PC-3 (cell line): ENCODE measurements at places on chromosomes 2 and 18. TPM values are rescaled to one million over a fixed set of nuclear protein-coding genes. Genes with fewer than 3 reads are reported as not detected.

CAPN14 gene
- 0.35 TPM in 1 of 2 replicates, not detected in the other for total RNA-seq

ARID5A gene
- 6.1 and 8.2 TPM in 2 replicates for total RNA-seq

CYP27C1 gene
- total RNA-seq = 0.36 and 1.2 TPM in 2 replicates

TUBA3D gene
- total RNA-seq = not detected in 2 replicates

ALPI gene
- total RNA-seq = not detected in 2 replicates

SATB2 gene
- total RNA-seq = 3.0 and 5.1 TPM in 2 replicates

RNF149 gene
- 47.3 and 68.0 TPM in 2 replicates for total RNA-seq

ZNF512 gene
- not detected in 2 replicates for total RNA-seq

NAT8 gene
- total RNA-seq = not detected in 2 replicates

SLC4A3 gene
- 11.6 and 14.3 TPM in 2 replicates for total RNA-seq

GPR39 gene
- total RNA-seq = 34.8 and 43.2 TPM in 2 replicates

CPLX4 gene
- total RNA-seq = not detected in 2 replicates

ZSWIM2 gene
- not detected in 2 replicates for total RNA-seq

CDCA7 gene
- total RNA-seq = 29.3 and 36.4 TPM in 2 replicates

DNA sequence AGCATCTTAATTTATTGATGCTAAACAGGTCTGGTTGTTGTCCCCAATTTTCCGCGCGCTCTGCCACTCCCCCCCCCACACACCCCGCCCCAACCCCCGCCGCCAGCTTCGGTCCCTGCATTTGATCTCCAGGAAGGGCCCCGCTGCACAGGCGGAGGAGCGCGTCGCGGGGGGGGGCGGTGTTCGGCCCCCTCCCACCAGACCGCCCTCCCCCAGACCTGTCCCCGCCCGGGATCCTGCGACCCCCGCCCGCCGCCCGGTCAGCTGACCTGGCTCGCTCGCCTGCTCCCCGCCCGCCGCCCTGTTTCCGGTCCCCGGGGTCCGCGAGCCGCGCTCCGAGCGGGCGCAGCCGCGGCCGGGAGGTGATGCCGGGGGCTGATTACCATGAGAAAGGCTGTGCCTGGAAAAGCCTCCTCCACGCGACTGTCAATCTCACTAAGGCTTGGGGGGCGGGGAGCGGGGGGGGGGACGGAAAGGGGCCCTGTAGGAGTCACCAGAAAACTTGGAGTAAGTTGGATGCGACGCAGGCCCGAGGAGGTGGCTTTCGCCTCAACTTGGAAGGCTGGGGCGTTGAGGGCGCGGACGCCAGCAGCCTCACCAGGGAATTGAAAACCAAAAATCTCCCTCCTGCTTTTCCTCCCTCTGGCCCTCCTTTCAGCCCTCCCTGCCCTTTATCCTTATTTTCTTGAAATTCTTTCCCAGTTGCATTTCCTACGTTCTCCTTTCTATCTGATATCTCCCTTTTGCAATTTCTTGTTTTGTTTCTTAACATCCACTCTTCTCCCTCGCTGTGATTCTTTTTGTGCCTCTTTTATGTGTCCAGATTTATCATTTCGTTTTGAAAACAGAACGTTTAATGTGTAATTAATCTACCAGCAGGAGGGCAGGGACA is 4.4 kb upstream of the ZEB2 start:
- no peaks in the 10 kb centered on the region; the same call in 1 of the 2 replicates for H3K4me1 ChIP-seq
- peaks cover 26% of the 10 kb centered on the region for H3K27me3 ChIP-seq
- H3K4me3 ChIP-seq = peak overlapping the region; percentile 67
- no peak for DNase-seq
- H3K27ac ChIP-seq = no peak overlapping the region

- no peak for DNase-seq
- H3K27me3 ChIP-seq = no peaks in the 10 kb centered on the region
- H3K4me1 ChIP-seq = peaks cover 2% of the 10 kb centered on the region; the same call in 1 of the 2 replicates
- H3K4me3 ChIP-seq = no peak overlapping the region
These were observed 361.7 kb downstream of the ANAPC1 start for GRCh38 chr2:111522231-111522768.

GRCh38 chr2:233365861-233366520 is 11.7 kb downstream of the DGKD start:
- H3K36me3 ChIP-seq = peaks cover 6% of the 10 kb centered on the region
- H3K4me1 ChIP-seq = no peaks in the 10 kb centered on the region
- H3K4me3 ChIP-seq = no peak overlapping the region
- H3K27ac ChIP-seq = no peak overlapping the region

DNA sequence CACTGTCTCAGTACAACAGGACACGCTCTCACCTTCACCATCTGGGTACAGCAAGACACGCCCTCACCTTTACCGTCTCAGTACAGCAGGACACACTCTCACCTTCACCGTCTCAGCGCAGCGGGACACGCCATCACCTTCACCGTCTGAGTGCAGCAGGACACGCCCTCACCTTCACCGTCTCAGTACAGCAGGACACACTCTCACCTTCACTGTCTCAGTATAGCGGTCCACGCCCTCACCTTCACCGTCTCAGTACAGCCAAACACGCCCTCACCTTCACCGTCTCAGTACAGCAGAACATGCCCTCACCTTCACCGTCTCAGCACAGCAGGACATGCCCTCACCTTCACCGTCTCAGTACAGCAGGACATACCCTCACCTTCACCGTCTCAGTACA is 109.9 kb upstream of the CTDP1 start:
- DNase-seq = no peak
- no peaks in the 10 kb centered on the region for H3K36me3 ChIP-seq
- no peak overlapping the region for H3K27ac ChIP-seq
- no peaks in the 10 kb centered on the region for H3K4me1 ChIP-seq

- H3K36me3 ChIP-seq = no peaks in the 10 kb centered on the region
- DNase-seq = no peak
- H3K4me3 ChIP-seq = no peak overlapping the region
These were observed 119.5 kb upstream of the PARD3B start for GRCh38 chr2:204425821-204426220.

DNA sequence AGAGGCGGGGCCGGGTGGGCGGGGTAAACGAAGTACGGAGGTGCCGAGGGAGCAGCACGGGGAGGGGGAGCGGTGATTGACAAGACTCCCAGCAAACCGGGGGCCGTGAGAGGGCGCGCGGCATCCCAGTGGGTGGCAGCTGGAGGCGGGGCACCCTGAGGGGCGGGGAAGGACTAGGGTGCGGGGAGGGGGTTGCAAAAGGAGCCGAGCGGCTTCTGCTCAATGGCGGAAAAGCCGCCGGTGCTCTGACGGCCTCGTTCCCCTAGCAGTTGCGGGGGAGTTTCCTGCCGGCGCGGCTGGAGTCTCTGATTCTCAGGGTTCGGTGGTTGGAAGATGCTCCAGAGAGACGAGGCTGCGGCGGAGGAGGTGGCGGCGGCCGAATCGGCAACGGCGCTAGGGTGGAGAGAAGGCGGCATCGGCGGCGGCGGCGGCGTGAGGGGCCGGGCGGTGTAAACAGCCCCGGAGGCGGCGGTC is at the start of gene PPM1B:
Gene PPM1B, plus strand, starts transcription at position 195 of the 474 bp plus-strand sequence. CDS start 32,325 bp downstream, outside the sequence.
- peak within 1 kb of the TSS; percentile 95 for H3K4me3 ChIP-seq
- H3K27me3 ChIP-seq = no peaks in the 10 kb centered on the region
- peak; percentile 99 for DNase-seq
- H3K4me1 ChIP-seq = peaks cover 20% of the 10 kb centered on the region

DNA sequence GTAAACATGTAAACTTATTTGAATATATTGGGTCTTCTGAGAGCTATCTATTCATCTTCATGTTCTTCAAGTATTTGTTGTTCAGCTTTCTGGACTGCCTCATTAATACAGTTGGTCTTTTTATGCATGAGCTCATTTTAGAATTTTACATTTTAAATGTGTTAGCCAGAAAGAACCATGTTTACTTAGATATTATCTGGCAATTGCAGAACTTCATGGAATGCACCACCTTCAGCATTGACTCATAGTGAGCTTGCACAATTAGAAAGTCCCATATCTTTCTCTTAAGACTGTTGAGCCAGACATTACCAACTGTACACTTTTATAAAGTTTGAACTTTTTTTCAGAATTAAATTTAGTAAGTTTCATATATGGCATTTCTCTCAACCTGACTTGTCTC is 536.7 kb downstream of the RIT2 start:
- H3K27ac ChIP-seq = no peak overlapping the region
- no peak overlapping the region for H3K4me3 ChIP-seq
- no peak for DNase-seq
- no peaks in the 10 kb centered on the region for H3K36me3 ChIP-seq
- H3K4me1 ChIP-seq = no peaks in the 10 kb centered on the region
- H3K27me3 ChIP-seq = no peaks in the 10 kb centered on the region

GRCh38 chr2:32647180-32647651 is 19.4 kb downstream of the TTC27 start:
- no peak overlapping the region for H3K4me3 ChIP-seq
- no peak for DNase-seq
- peaks cover 22% of the 10 kb centered on the region; the same call in 1 of the 2 replicates for H3K36me3 ChIP-seq
- no peaks in the 10 kb centered on the region for H3K4me1 ChIP-seq
- H3K27ac ChIP-seq = no peak overlapping the region
- no peaks in the 10 kb centered on the region for H3K27me3 ChIP-seq

- no peak overlapping the region for H3K4me3 ChIP-seq
- DNase-seq = peak; percentile 33
- H3K4me1 ChIP-seq = peaks cover 6% of the 10 kb centered on the region; the same call in 1 of the 2 replicates
- H3K36me3 ChIP-seq = no peaks in the 10 kb centered on the region
- no peaks in the 10 kb centered on the region for H3K27me3 ChIP-seq
These were observed 7.6 kb downstream of the CNDP1 start for GRCh38 chr18:74541703-74542555.

DNA sequence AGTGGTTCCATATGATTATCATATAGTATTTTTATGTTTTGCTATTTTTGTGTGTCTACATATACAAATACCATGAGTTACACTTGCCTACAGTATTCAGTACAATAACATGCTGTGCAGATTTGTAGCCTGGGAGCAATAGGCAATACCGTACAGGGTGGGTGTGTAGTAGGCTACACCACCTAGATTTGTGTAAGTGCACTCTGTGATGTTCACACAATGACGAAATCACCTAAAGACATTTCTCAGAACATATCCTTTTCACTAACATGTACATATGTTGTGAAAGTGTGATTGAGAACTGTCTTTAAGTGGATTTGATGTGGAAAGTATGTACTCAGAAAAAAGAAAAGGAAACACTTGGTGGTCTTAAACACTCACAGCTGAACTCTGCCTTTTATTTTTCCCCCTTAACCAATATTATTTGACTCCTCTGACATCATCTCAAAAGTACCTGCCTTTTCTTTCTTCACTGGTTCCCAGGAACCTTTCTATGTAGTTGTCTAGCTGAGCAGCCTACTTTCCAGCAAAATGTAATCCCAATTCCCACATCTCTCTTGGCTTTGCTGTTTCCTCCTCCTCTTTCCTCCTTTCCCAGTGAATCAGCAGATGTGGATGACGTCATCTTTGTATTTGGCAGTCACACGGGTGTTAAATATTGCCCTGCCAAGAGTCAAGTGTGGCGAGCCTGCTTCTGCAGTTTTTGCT is 47.7 kb downstream of the OSBPL6 start:
- H3K4me1 ChIP-seq = peaks cover 26% of the 10 kb centered on the region
- no peaks in the 10 kb centered on the region for H3K27me3 ChIP-seq
- peak; percentile 87 for DNase-seq
- H3K36me3 ChIP-seq = no peaks in the 10 kb centered on the region
- H3K27ac ChIP-seq = peak overlapping the region; percentile 58
- H3K4me3 ChIP-seq = no peak overlapping the region

DNA sequence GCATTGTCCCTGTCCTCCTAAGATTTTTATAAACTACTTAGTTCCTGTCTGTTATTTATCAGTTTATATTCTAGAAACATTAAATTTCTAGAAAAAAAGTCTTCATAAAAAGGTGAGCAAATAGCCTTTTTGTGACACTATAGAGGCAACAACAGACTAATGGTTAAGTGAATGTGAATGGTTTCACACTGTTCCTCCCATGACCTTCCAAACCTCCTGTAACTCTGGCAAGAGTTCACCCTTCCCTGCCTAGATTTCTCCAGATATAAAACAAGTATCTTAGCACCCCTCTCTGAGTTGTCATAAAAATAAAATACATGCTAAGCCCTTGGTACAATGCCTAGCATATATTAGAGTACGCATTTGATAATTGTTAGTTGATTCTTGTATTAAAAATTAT is 29.2 kb downstream of the COBLL1 start:
- H3K4me3 ChIP-seq = no peak overlapping the region
- no peaks in the 10 kb centered on the region for H3K36me3 ChIP-seq
- H3K27ac ChIP-seq = no peak overlapping the region
- no peaks in the 10 kb centered on the region for H3K27me3 ChIP-seq
- H3K4me1 ChIP-seq = no peaks in the 10 kb centered on the region

- DNase-seq = no peak
- 0 out of 2 replicates have a peak, but pooled peaks cover 11% of the 10 kb centered on the region for H3K27me3 ChIP-seq
- H3K27ac ChIP-seq = no peak overlapping the region
- no peaks in the 10 kb centered on the region for H3K36me3 ChIP-seq
- H3K4me1 ChIP-seq = no peaks in the 10 kb centered on the region
These were observed 371.6 kb downstream of the RPRM start for GRCh38 chr2:153106802-153107477.

DNA sequence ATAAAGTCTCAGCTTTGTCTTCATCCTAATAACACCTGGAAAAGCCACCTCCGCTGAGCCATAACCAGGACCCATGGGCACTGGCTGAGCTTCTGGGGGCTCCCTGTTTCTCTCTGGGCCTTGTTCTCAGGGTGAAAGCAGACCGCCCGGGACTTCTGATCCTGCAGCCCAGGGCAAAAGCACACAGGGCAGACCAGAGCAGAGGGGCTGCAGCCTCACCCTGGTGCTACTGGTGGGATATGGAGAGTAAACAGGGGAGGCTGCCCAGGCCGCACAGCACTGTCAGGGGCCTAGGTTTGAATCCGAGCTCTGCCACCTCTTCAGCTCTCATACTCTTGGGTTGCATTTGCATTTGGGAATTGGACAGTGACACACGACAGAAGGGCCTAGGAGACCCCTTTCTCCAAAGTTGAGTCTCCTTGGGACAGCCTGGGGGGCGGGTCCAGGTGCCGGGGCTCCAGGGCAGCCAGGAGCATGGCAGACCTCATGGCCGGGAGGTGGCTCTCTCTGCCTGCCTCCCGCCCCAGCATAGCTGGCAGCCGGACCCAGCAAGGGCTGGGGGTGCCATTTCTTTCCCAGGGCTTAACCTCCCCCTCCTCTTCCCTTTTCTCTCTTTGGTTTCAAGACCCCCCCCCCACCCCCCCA is 164.9 kb downstream of the INHBB start:
- no peaks in the 10 kb centered on the region for H3K36me3 ChIP-seq
- no peak overlapping the region for H3K4me3 ChIP-seq
- no peaks in the 10 kb centered on the region for H3K27me3 ChIP-seq

GRCh38 chr2:159456500-159457426 is 159.6 kb downstream of the BAZ2B start:
- no peak overlapping the region for H3K27ac ChIP-seq
- no peaks in the 10 kb centered on the region for H3K36me3 ChIP-seq
- no peak for DNase-seq

GRCh38 chr2:231047274-231047922 is 9.3 kb upstream of the PSMD1 start:
- no peak overlapping the region for H3K27ac ChIP-seq
- DNase-seq = no peak
- no peaks in the 10 kb centered on the region for H3K36me3 ChIP-seq
- no peaks in the 10 kb centered on the region for H3K4me1 ChIP-seq

DNA sequence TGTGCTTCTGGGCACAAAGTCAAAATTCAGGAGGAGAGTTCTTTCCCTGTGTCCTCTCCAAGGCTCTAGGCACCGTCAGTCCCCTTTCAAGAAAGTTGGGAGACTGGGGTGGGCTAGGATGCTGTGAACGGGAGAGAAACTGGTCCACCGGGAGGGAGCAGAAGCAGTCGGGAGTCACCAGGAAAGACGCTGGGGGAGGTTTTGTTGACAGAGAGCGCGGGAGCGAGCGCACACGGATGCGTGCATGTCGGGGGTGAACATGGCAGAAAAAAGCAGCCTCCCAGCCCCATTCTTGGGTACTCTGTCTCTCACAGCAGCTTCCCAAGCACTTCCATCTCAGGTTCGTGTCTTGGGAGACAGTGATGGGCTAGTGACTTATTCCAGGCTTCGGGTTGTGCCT is 97.1 kb upstream of the PXDN start:
- H3K27me3 ChIP-seq = peaks cover 36% of the 10 kb centered on the region
- H3K36me3 ChIP-seq = no peaks in the 10 kb centered on the region
- H3K4me3 ChIP-seq = no peak overlapping the region
- no peak overlapping the region for H3K27ac ChIP-seq
